ENCODE measurements at places on chromosomes 3 and 15.

GRCh38 chr15:67406257-67406861, 114.6 kb upstream of the C15orf61 start:
- no peak for DNase-seq

GRCh38 chr3:136194409-136195257, 1.5 kb downstream of the MSL2 start:
- no peak for DNase-seq

GRCh38 chr15:57296473-57297162, 79.7 kb upstream of the CGNL1 start:
- no peak for DNase-seq

GRCh38 chr3:16767006-16767405, 117.7 kb upstream of the PLCL2 start:
- no peak for DNase-seq

GRCh38 chr3:180612364-180612763, 10.4 kb downstream of the TTC14 start:
- no peak for DNase-seq

All from NCI-H2107 (cell line).